ENCODE measurements at places on chromosomes 4 and X. TPM values are rescaled to one million over a fixed set of nuclear protein-coding genes. Genes with fewer than 3 reads are reported as not detected.

The ARMCX6 gene
- total RNA-seq = 20.5 TPM

The GRID2 gene
- total RNA-seq = not detected

The TIMM17B gene
- 104 TPM for total RNA-seq

The ZFP42 gene
- 8.0 TPM for total RNA-seq

GRCh38 chrX:68086709-68087108 is 346.6 kb downstream of the OPHN1 start:
- no peak for DNase-seq

- DNase-seq = no peak
Observed at GRCh38 chr4:16636912-16637630, 261.4 kb downstream of the LDB2 start.

GRCh38 chr4:102824398-102824797 is 3.0 kb downstream of the UBE2D3 start:
- DNase-seq = no peak

- peak; percentile 36 for DNase-seq
Observed at GRCh38 chr4:42331914-42332368, 65.3 kb upstream of the SHISA3 start.

DNA sequence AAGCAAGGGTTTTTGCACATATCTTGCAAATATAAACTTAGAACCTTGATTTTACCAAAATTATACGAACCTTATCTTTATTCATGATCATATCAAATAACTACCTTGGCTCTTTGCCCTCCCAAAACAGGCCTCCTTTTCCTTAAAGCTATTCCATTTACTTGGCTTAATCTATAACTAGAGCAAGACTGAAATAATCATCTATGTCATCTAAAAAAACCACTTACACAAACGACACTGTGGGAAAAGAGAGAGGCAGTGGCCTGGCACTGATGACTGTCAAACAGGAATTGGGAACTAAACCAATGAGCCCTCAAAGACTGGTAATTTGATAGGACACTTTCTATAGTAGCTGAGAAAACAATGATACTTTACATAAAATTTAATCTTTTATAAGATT is 11.7 kb upstream of the PTPN13 start:
- peak; percentile 68 for DNase-seq

GRCh38 chr4:167614866-167615265 is 380.6 kb upstream of the SPOCK3 start:
- DNase-seq = no peak

- DNase-seq = no peak
Observed at GRCh38 chrX:10709276-10709675, 88.9 kb upstream of the MID1 start.

GRCh38 chr4:176654565-176655216 is 138.0 kb downstream of the VEGFC start:
- no peak for DNase-seq

- no peak for DNase-seq
Observed at GRCh38 chrX:72027914-72028307, 103.8 kb downstream of the RTL5 start.

GRCh38 chr4:74105656-74106280 is 6.8 kb upstream of the CXCL2 start:
- no peak for DNase-seq

- DNase-seq = no peak
Observed at GRCh38 chrX:111145878-111146277, 49.9 kb downstream of the PAK3 start.

DNA sequence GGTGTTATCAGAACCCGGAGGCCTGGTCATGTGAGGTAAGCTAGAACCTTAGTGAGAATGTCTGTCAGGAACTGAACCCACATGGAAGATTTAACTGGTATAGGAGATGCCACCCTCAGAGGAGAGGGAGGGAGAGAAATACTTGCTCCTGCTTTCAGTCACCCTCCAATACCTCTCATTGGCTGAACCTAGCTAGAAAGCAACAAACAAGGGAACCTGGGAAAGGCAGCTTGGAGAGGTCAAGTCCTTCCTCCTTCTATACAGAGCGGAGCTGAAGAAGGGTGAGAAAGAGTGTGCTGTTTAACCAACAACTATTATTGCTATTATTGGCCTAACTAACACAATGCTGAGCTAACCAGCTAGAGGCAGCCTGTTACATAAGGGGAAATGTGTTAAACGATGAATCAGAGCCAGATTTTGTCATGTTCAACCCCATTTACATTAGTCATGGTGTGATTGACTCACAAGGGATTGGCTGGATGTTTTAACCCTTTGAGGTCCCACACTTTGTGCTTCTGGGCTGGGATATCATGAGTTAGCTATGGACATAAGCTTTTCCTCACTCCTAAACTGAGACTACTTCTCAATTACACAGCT is 96.5 kb upstream of the ESX1 start:
- DNase-seq = peak; percentile 68

DNA sequence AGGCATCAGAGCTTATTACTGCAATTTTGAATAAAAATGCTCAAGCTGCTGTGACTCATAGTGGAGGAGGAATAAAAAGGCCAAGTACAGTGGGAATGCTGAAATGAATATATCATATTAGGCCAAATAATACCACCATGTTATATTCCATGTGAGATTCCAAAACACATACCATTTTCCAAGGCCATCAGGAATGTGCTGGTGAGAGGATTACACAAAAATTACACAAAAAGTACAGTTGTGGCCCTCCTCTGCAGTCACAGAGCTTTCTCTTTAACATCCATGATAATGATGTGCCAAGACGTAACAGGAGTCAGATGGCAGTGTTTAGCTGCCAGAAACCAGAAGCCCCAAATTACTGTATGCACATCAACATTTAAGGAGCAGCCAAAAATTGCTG is 153.5 kb downstream of the PCDH18 start:
- no peak for DNase-seq

- DNase-seq = peak; percentile 55
Observed at GRCh38 chr4:77092975-77093374, 17.2 kb upstream of the CCNI start.

DNA sequence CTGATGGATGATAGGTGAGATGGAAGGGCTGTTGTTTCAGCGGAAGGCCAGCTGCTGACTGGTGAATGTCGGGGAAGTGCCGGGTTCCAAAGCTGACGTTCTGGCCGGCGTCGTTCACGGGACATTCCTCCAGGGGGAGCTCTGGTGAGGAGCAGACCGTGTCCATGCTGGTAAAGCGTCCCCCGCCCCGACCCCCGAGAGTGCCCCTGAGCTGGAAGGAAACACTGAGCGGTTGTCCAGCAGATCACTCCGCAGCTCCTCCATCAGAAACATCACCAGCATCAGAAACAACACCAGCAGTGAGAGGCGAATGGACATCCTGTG is 18.6 kb upstream of the ADRA2C start:
- no peak for DNase-seq

DNA sequence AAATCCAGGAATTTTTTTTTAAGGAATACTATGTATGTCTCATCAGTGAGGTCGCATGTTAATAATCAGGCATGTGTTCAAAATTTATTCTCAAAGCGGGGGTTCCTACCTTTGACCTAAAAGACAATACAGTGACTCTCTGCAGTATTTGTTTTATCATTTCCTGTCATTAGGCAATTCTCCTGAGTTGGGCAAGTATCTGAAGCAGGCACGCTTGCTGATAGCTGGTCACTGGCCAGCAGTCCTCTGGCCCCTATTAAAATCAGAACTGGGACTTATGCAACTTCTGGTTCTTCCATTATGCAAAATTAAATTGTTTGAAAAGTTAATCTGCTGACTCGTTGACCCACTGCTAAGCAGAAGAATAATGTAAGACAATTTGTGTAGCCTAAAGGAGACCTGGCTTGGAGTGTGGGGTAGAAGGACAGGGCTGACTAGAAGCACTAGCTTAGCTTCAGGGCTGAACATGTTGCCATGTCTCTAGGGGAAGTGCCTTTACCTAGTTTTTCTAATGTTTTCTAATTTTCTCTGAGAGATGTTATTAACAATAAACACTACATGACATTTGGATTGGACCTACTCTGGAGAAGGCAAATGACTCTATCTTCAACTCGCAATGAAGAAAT is 36.0 kb upstream of the GABRA2 start:
- no peak for DNase-seq
